Activated CD4-positive, alpha-beta T cell treated with anti-CD3 and anti-CD28 coated beads, Interleukin-2, amount 10 ng/mL, durations not matched to agents 24 days and 14 days (primary cell): ENCODE measurements at places on chromosomes 5 and 9. TPM values are rescaled to one million over a fixed set of nuclear protein-coding genes. Genes with fewer than 3 reads are reported as not detected.

GRCh38 chr9:130845901-130846481 lies 10.9 kb downstream of the ABL1 start:
- H3K27me3 ChIP-seq = no peaks in the 10 kb centered on the region
- peaks cover 2% of the 10 kb centered on the region for H3K36me3 ChIP-seq
- H3K4me3 ChIP-seq = no peak overlapping the region
- no peak for DNase-seq

- H3K4me1 ChIP-seq = no peaks in the 10 kb centered on the region
These were observed 90.3 kb upstream of the ZNF462 start for GRCh38 chr9:106772523-106773290.

DNA sequence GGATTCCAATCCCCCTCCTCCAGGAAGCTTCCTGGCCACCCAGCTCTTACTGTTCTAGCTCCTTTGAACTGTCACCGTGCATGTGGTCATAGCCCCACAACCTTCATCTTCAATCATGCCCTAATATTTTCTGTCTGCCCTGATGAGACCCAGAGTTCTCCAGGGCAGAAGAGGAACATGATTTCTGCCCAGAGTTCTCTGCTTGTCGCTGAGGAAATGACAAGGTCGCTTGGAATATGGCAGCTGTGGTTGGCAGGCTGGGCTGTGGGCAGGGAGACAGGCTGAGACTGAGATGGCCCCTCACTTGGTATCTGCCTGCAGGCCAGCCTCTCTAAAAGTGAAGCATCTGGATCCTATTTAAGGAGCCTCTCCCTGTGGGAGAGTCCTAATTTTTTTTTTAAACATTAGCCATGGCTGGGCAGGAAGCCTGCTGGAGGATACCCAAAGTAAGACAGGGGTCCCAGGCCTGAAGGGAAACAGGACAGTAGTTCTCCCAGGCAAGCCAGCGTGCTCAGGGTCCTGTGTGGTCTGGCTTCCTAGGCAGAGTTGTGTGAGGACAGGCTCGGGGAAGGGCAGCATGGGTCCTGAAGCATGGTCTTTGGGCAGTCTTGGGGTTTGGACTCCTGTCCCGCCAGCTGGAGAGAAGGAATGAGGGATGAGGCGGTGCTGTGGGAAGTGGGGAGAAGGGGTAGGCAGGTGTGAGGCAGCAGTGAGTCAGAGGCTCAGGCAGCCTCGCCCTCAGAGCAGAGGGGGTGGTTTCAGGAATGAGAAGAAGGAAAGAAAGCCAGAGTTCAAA lies 242.1 kb downstream of the FSTL4 start:
- DNase-seq = no peak
- no peak overlapping the region for H3K4me3 ChIP-seq
- no peaks in the 10 kb centered on the region for H3K36me3 ChIP-seq
- H3K27ac ChIP-seq = no peak overlapping the region
- peaks cover 3% of the 10 kb centered on the region for H3K27me3 ChIP-seq
- H3K4me1 ChIP-seq = no peaks in the 10 kb centered on the region

DNA sequence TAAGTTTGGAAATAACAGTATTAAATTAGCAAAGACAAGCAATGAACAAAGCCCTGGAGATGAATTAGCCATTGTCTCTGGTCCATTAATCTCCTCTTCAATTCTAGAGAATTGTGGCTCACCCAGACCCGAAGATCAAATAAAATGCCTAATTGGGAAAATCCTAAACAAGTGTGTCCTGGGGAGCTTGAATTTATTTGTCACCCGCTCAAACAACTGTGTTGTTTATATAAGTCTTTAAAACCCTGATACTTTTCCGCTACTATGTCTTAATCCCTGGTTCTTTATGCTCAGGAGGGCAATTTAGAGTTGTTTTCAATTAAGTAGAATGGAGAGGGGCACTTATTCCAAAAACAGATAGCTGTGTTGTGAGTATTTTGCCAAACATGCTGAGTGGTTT lies 128.4 kb downstream of the ANXA1 start:
- no peaks in the 10 kb centered on the region for H3K4me1 ChIP-seq
- no peak overlapping the region for H3K27ac ChIP-seq
- no peaks in the 10 kb centered on the region for H3K27me3 ChIP-seq
- DNase-seq = no peak
- no peaks in the 10 kb centered on the region for H3K36me3 ChIP-seq

GRCh38 chr5:41250351-41250987 lies 37.1 kb upstream of the C6 start:
- no peak overlapping the region for H3K27ac ChIP-seq
- H3K4me3 ChIP-seq = no peak overlapping the region
- no peaks in the 10 kb centered on the region for H3K4me1 ChIP-seq
- no peak for DNase-seq
- no peaks in the 10 kb centered on the region for H3K27me3 ChIP-seq
- no peaks in the 10 kb centered on the region for H3K36me3 ChIP-seq

PCDHB15 gene
- not detected in 2 replicates for total RNA-seq

PCDHA7 gene
- total RNA-seq = not detected in 2 replicates

ENTPD2 gene
- total RNA-seq = 0.21 TPM in 1 of 2 replicates, not detected in the other

PRSS3 gene
- total RNA-seq = not detected in 2 replicates

WNT8A gene
- not detected in 2 replicates for total RNA-seq

SPINK6 gene
- total RNA-seq = not detected in 2 replicates

LCN2 gene
- not detected in 2 replicates for total RNA-seq
